ENCODE measurements at places on chromosomes 6 and 20.

DNA sequence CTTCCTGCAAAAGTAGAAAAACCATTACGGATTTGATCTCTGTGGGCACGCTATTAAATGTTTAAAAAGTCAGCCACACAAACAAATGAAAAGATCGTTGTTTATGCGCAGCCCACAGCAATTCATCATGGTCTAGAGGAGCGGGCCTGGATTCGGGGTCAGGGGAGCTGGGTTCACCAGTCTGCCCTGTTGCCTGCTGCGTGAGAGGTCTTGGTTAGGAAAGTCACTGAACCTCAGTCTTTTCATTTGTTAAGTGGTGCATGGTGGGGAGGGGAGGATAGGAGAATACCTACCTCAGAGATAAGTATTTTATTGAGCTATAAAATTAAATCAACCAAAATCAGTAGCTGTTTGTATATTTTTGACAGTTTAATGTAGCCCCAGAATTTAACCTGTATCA lies 47.3 kb upstream of the FYN start:
- DNase-seq: no peak

- DNase-seq: no peak
These were observed 2.4 kb downstream of the SLC29A1 start for GRCh38 chr6:44225579-44226325.

DNA sequence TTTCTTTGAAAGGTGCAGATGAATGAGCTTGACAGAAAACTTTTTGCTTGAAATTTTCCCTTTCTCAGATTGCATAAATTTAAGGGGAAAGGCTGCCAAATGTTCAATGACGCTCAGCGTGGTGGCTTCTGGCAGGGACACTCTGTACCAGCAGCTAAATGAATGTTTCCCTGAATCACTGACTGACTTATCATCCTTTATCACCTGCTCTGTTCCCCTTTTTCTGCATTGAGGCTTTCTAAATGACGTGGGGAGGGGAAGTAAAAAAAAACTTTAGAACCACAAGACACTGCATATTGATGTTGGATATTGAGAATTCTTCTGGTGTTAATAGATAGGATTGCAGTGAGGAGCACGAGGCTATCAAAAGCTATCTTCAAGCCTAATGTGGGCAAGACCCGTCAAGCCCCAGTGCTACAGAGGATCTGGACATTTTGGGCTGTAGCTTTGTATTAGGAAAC lies 46.9 kb upstream of the ENPP5 start:
- DNase-seq: no peak

DNA sequence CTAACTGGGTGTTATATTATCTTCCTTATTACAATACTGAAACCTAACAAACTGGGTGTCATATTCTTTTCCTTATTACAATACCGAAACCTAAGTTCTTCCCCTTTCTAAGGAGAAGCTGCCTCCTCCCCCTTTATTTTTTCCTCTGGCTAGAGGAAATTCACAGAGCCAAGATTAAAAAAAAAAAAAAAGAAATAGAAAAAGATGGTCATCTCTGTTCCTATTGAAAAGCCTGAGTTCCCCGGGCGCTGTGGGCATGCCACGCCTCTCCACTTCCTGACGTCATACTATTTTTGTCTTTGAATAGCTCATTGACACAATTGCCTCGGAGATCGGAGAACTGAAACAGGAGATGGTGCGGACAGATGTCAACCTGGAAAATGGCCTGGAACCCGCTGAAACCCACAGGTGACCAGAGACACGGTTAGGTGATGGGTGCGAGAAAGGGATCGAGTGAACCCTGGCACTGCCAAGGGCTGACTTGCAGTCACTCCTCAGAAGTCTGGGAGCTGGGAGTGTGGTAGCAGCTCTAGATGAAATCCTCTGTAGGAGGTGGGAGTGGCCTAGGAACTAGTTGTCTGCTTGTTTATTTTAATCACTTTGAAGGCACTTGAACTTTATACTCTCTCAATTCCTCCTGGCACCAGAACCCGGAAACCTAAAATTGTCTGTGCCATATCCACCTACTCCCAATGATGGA lies 82.2 kb upstream of the NAA20 start:
- no peak for DNase-seq

DNA sequence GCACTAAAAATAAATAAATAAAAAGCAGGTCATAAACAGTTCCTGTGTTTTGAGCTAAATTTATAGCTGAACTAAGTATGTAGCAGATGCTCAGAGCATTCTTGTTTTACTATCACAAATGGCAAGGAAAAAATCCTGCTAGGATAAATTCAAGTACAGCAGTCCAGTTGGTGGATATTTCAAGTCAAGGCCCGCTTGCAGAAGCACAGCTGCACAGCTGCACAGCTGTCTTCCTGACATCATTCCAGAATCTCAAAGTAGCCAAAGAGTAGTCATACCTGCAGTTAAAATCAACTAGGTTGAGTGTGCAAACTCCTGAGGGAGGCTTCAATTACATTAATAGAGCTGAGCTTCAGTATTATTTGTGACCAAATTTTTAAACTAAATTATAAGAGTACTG lies 297.7 kb upstream of the MANEA start:
- no peak for DNase-seq

DNA sequence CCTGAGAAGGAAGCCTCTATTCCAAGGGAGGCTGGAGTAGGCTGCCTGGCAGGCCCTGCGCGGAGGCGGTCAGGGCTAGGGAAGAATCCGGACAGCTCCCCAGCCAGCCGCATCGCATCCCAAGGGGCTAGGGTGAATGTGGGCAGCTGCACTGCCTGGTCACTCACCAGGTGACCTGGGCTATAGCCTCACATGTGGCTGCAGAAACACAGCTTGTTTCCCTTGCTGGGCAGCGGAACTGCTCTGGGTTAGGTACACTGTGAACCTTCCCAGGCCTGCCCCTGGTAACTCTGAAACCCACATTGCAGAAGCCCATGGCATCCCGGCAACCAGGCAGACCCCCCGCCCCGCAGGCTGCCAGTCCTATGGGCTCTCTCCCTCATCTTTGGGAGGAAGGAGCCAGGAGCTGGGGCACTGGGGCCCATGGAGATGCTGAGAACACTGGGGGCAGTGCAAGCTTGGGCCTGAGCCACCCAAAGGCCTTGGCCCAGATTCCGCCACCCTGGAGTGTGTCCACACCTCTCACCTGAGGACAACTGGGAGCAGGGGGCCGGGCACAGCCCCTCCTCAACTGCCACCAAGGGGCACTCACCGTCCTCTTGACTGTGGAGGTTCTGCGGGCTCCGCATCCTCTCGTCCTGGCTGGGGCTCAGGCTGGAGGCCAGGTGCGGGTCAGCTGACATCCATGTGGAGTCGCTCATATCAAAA lies 111.0 kb downstream of the NOL4L start:
- DNase-seq: no peak

DNA sequence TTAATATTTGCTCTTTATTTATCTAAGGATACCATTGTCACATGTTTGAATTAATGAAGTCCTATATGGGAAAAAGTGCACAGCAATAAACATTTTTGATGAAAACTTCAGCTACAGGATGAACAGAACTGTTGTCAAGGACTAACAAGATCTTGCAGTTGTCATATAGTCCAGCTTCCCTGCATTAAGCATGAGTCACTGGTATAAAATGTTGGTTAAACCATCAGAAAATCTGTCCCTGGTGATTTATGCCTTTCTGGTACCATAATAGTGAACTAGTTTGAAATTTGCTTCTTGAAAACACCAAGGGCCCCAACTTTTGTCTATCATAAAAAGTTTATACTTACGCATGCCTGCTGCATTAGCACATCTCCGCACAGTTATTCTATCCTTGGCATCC lies 60.4 kb upstream of the RSPO3 start:
- DNase-seq: no peak

DNA sequence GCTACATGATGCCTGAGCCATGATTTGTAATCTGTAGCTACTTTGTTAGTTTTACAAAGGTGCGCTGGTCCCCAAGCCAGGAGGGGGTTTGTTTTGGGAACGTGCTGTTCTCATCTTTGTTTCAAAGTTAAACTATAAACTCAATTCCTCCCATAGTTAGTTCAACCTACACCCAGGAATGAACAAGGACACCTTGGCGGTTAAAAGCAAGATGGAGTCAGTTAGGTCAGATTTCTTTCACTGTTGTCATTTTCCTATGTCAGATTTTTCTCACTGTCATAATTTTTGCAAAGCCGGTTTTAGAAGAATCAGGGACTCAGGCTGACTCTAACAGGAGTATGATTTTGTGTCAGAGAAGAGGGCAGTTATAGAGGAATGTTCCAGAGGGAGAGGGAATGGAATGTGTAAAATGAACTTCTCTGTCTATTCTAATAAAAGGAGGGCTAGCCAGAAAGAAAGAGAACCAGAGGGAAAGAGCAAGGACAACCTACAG lies 2.3 kb upstream of the GMPR start:
- no peak for DNase-seq

GRCh38 chr6:45986746-45987274 lies 28.9 kb downstream of the CLIC5 start:
- DNase-seq: no peak

- no peak for DNase-seq
These were observed 1.6 kb upstream of the KCNK15 start for GRCh38 chr20:44743916-44744655.

GRCh38 chr6:35078226-35078850 lies 62.8 kb downstream of the TCP11 start:
- no peak for DNase-seq

GRCh38 chr6:7978736-7979135 lies 68.1 kb upstream of the TXNDC5 start:
- DNase-seq: no peak

GRCh38 chr6:158627940-158628211 lies 16.7 kb downstream of the DYNLT1 start:
- no peak for DNase-seq

DNA sequence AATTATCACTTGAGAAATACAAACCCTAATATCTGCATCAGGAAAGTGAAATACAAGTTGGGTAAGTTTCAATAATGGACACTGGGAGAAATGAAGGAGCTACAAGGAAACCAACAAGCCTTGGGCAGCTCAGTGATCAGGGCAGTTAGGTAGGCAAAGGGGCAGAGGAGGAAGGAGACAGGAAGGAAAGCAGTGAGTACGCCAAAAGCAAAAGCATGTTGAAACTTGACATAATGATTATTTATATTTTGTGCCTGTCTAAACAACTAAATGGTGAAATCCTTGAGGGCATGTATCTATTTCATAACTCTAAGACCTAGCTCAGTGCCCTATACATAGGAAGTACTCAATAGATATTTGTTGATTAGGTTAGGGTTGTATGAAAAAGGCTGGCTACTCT lies 23.3 kb downstream of the PXT1 start:
- no peak for DNase-seq

GRCh38 chr6:138099832-138100231 lies 7.4 kb downstream of the PERP start:
- no peak for DNase-seq

DNA sequence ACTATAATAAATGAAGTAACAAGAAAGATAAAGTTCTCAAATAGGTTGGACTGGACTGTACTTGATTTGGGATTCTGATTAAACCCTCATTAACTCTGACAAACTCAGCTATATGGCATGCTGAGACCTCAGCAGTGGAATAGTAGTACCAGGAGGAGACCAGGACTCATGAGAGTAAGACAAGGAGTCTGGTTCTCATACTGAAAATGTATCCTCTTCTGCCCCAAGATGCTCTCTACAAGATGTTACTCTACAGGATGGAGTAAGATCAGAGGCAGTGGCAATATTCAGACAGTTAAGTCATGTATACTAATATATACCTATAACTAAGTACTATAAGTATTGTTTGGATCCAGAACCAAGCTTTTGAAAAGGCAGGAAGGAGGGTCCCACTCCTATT lies 31.9 kb upstream of the SYNCRIP start:
- DNase-seq: no peak

GRCh38 chr20:9179867-9180266 lies 111.0 kb downstream of the PLCB4 start:
- DNase-seq: no peak

DNA sequence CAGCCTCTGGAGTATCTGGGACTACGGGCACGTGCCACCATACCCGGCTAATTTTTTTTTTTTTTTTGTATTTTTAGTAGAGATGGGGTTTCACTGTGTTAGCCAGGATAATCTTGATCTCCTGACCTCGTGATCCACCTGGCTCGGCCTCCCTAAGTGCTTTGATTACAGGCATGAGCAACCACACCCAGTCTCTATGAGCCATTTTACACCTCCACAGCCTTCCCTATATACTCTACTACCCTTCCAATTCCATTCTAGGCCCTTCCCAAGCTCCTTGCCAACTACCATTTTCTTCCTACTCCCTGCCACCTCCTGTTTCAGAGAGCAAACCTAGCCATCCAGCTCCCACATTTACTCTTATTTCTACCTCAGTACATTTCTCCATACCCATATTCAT lies 7.7 kb upstream of the HLA-DMA start:
- DNase-seq: no peak

DNA sequence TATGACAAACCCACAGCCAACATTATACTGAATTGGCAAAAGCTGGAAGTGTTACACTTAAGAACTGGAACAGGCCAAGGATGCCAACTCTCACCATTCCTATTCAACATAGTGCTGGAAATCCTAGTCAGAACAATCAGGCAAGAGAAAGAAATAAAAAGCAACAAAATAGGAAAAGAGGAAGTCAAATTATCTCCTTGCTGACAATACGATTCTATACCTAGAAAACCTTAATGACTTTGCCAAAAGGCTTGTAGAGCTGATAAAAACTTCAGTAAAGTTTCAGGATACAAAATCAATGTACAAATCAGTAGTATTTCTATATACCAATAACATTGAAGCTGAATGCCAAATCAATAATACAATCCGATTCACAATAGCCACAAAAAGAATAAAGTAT lies 32.4 kb downstream of the OR5V1 start:
- DNase-seq: no peak

DNA sequence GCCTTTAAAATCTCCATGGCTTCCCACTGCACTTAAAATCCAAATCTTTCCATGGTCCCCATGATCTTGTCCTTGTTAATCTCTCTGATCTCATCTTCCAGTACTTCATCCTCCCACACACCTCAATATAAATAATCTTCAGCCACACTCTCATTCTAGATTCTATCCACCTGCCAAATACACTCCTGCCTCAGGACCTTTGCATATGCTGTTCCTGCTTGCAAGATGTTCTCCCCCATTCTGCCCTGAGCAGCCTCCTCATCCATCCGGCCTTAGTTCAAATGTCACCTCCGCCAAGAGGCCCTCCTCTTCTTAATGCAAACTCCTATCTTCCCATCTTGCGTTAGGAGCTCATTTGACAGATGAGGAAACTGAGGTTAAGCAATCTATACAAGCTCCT lies 77.4 kb downstream of the PREX1 start:
- DNase-seq: no peak

DNA sequence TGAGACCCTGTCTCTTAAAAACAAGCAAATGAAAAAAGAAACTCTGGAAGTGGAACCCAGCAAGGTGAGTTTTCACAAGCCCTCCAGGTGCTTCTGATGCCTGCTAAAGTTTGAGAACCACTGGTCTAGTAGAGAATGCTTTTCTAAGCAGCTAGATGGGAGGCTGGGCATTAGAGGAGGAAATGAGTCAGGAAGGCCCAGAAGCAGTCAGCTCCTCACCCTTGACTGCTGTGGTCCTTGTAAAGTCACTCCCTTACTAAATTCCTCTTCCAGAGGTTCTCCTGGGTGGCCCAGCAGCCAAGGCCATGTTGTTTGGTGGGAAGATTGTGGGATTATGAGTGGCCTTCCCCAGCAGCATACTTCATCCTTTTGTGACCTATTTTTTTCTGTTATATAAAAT lies 52.0 kb upstream of the FYN start:
- no peak for DNase-seq

GRCh38 chr20:44955270-44955669 lies 4.9 kb downstream of the TOMM34 start:
- no peak for DNase-seq

Measured in stimulated activated CD4-positive, alpha-beta T cell treated with anti-CD3 and anti-CD28 coated beads, TNF-alpha, amount 100 ng/mL, for 24 hours (primary cell).